ENCODE measurements at places on chromosomes 2 and 18. TPM values are rescaled to one million over a fixed set of nuclear protein-coding genes. Genes with fewer than 3 reads are reported as not detected.

The FSIP2 gene
- 10.1 TPM for total RNA-seq

The ASB18 gene
- not detected for total RNA-seq

The IL1RL1 gene
- total RNA-seq: not detected

The ANO7 gene
- total RNA-seq: 3.2 TPM

The PPIG gene
- 69.6 TPM for total RNA-seq

The RAX gene
- not detected for total RNA-seq

The POTEJ gene
- total RNA-seq: not detected

The SERPINB10 gene
- total RNA-seq: not detected

The ABCB11 gene
- 0.07 TPM for total RNA-seq

The ASPRV1 gene
- 1.7 TPM for total RNA-seq

The TMEM178A gene
- total RNA-seq: 12.0 TPM

The FAM110C gene
- 0.09 TPM for total RNA-seq

The OTX1 gene
- total RNA-seq: 12.4 TPM

The RAB27B gene
- 0.44 TPM for total RNA-seq

The LRP1B gene
- total RNA-seq: 1.5 TPM

The SATB2 gene
- 9.2 TPM for total RNA-seq

The MRPL53 gene
- total RNA-seq: 72.4 TPM

The HK2 gene
- 43.3 TPM for total RNA-seq

The IL1F10 gene
- not detected for total RNA-seq

The OTOF gene
- 0.19 TPM for total RNA-seq

The PGAP1 gene
- total RNA-seq: 45.1 TPM

The CD226 gene
- total RNA-seq: 0.40 TPM

The TRABD2A gene
- total RNA-seq: 0.84 TPM

The SPC25 gene
- 39.3 TPM for total RNA-seq

The AKAIN1 gene
- not detected for total RNA-seq

The TMEM37 gene
- 5.3 TPM for total RNA-seq

The DPYSL5 gene
- total RNA-seq: 201 TPM

The C2orf66 gene
- 0.23 TPM for total RNA-seq
